IPS DF 19.7 (cell line): ENCODE measurements at places on chromosomes 3 and 15.

- no peak for DNase-seq
Measured at GRCh38 chr3:4228295-4228694, 74.9 kb upstream of the SETMAR start.

- DNase-seq = no peak
Measured at GRCh38 chr3:182855076-182855475, 61.8 kb downstream of the ATP11B start.

DNA sequence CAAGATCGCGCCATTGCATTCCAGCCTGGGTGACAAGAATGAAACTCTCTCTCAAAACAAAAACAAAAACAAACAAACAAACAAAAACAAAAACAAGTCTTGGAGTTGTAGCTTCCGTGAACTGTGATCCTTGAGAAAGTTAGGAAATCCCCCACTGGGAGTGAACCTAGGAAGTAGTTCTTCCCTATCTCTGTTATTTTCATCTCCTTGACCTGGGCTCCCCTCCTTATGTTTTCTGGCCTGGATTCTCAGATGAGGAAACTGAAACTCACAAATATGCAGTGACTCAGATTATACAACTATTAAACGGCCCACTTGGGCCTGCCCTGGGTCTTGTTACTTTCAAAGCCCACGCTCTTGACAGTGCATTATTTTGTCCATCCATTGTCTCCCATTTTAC lies 29.7 kb downstream of the SAXO2 start:
- DNase-seq = no peak

- DNase-seq = no peak
Measured at GRCh38 chr3:50211930-50212329, 6.9 kb downstream of the SLC38A3 start.
